Stimulated activated CD4-positive, alpha-beta T cell treated with anti-CD3 and anti-CD28 coated beads, Interleukin-2, amount 100 ng/mL, for 48 hours (primary cell): ENCODE measurements at places on chromosomes 5 and 9.
A peak's percentile ranks its signal among the peaks of the same experiment; 100 is the strongest.

DNA sequence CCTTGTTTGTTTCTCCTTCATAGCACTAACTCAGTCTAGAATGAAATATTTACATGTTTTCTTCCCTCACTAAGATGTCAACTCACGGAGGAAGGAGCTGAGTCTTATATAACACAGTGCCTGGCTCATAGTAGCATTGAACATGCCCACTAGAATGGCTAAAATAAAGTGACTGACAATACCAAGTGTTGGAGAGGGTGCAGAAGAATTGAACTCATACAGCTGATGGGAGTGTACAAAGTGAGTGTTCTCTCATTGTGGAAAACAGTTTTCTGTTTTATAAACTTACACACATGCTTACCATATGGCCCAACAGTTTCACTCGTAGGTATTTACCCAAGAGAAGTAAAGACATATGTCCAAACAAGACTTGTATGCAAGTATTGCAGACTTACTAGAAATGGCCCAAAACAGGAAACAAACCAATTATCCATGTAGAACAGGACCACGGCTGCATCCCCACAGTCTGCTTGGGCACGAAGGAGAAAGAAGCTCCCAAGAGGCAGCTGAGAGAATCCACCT, 87.5 kb downstream of the PPARGC1B start:
- no peak for DNase-seq

DNA sequence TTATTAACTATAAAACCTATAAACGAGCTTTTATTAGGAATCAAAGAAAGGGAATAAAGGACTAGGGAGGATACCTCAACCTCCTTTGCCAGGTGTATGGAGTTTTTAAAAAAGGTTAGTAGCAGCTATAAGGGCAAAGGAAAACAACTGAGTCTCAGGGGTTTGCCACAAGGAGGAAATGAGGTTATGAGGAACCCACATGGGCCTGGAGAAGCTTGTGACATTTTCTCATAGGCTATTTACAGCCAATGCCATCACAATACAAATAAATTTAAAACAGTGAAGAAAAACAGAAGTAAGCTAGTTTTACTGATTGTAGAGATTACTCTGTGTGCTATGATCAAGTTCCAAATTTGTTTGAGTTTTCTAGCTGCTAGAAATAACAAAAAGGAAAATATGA, 92.6 kb downstream of the CDKN2A start:
- no peak for DNase-seq

DNA sequence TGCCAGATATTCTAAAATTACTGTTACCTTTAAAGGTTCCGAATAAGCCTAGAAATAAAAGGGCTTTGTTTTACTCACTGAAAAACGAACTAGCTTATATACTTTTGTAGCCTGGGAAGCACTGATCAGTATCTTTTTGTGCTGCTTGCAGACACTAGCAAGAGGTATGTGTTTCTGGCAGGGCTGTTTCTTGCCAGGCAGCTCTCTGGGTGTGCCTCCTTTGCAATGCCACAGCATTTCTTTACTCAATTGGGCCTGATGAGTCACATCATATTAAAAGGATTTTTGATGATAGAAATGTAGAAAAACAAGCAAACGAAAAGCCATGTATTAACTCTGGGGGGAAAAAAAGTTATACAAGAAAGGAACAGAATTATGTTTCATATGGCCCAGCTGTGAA, 35.6 kb downstream of the CD180 start:
- DNase-seq, result no peak

DNA sequence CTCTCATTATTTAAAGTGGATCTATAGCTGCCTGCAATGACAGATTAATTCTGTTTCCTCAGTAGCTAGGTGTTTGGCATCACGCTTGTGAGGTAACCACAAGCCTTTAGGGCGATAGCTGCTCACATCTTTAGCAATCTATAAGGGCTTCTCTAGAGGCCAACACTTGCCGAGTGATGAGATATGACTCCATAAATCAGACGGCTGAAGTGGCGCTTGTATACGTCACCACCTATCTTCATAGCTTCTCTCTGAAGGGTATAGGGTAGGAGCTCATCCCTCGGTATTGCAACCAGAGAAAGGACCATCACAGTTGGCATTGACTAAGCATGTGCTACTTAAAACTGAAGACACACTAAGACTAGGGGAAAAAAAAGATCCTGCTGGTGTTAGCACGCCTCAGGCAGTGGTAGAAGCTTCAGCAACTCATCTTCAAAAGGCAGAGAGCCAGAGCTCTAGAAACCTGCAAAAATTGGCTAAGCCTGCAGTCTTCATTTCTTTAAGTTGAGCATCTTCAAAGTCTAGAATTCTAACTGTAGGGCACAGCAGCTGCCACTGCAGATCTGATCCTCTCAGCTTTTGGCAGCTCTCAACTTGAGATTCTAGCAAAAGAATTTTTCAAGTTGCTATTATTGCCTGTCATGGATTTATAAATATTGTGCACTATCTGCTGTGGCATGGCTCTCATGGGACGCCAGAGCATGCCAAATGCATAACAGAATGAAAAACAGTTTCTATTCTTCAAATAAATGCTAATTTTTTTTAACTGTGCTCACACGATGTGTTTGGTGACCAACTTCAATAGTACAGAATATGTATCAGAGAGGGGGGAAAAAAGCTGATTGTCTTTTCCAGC, 37.5 kb downstream of the PSMB7 start:
- DNase-seq, result no peak

- no peak for DNase-seq
Observed at GRCh38 chr5:137491121-137491520, 8.0 kb downstream of the SPOCK1 start.

- DNase-seq, result no peak
Observed at GRCh38 chr9:124725068-124725452, 46.1 kb downstream of the NR6A1 start.

DNA sequence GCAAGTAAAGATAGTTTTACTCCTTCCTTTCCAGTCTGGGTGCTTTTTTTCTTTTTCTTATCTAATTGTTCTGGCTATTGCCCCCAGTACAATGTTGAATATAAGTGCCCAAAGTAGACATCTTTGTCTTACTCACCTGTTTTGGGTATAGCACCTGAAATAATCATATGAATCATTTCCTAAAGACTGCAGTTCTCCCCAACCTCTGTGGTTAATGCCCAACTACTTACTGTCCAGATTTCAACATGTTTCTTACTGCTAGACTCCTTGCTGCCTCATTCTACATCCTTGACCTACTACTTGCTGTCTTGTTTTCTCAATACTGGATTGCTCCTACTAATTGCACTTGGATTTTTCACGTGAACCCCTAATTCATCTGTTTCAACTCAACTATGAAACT, 8.8 kb upstream of the HSDL2 start:
- no peak for DNase-seq

- DNase-seq, result no peak
Observed at GRCh38 chr5:160390787-160391696, 8.8 kb downstream of the FAM200C start.

GRCh38 chr5:150411245-150411979, 1.3 kb downstream of the CD74 start:
- peak; percentile 38 for DNase-seq

DNA sequence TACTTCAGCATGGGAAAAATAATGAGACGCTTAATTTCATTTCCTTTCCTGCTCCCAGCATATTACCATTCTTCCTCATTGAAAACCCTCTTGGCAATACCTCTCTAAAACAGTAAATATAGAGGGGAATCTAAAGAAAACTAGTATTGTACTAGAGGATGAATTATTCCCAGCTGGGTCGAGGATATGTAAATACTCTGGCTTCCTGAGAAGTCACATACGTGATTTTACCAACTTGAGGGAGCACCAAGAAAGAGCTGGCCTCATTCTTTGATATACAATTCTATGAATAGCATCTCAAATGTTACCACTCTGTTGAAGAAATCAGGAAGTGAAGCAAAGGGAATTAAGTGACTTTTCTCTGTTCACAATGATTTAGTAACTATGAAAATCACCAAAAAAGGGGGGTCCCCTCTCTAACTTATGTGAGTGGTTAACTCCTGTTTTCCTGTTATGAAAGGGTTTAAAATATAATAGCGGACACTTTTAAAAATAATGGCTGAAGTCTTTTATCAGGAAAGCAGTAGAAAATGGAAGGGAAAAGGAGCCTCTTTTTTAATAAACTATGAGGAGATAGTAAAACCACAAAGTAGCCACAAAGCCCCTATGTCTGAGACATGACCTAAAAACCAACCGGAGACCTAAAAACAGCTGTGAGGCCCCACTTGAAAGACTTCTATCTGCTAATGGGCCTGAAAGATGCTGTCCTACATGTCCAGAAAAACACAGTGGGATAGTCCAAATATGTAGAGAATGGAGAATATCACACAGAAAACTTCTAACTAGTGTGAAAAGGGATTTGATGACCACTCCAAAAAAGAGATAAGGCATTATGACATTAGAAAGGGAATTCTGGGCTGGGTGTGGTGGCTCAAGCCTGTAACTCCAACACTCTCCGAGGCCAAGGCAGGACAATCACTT, 42.6 kb downstream of the LPAR1 start:
- DNase-seq, result no peak

- DNase-seq, result no peak
Observed at GRCh38 chr5:28580616-28581015, 1542.2 kb upstream of the CDH9 start.

GRCh38 chr9:134630393-134630790, 11.2 kb upstream of the COL5A1 start:
- DNase-seq, result no peak

- DNase-seq, result no peak
Observed at GRCh38 chr5:1314564-1314982, 19.7 kb upstream of the TERT start.

- DNase-seq, result no peak
Observed at GRCh38 chr5:128778474-128778873, 186.8 kb upstream of the SLC27A6 start.

- DNase-seq, result peak; percentile 24
Observed at GRCh38 chr5:110757118-110757729, 18.4 kb downstream of the SLC25A46 start.

GRCh38 chr5:32936329-32936728, 225.2 kb downstream of the NPR3 start:
- DNase-seq, result no peak

- DNase-seq, result no peak
Observed at GRCh38 chr5:159053216-159053615, 46.5 kb downstream of the EBF1 start.

DNA sequence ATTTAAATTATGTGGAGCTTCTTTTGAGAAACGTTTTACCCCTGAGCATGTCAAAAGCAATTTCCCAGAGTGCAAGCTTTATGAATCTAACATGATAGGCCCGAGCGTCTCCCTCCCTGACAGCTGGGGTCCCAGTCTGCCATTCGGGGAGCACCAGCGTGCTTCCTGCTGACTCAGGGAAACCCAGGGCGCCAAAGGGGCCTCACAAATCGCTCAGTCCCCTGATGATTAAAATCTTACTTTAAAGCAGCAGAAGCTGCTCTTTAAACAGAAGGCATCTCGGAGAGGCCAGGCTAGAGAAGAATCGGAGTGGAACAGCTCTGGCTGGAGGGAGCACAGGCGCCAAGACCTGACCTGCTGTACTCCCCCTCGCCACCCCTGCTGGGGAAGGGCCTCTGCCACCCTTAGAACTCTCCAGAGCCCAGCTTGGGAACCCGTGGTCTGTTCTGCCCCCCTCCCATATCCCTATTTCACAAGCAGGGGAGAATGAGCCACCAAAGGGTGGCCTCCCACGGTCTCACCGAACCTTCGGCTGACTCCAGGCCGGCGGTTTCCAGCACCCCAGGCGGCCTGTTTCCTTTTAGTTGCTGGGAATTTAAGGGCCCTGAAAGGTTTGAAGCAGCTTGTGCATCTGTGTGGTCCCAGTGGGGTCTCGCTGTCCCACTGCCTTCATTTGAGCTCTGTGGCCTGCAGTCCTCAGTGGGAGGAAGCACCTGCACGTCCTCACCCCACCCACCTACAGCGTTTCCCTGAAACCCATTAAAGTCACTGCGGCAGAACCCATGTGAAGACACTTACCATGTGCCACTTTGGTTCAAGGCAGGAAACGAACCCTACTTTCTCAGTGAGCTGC, 147.6 kb downstream of the COL23A1 start:
- no peak for DNase-seq

DNA sequence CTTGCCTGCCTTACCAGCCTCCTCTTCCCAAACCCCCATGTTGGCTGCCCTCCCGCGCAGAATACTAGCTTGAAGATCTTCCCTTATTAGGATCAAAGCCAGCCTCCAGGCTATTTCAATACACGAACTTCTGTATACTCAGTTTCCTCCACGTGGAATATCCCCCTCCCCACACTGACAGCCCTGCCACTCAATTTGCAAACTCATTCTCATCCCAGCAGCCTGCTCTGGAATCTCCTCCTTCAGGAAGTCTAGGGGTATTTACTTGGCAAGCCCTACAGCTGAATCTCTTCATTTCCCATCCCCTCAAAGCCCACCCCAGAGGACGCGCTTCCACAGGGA, 157.0 kb upstream of the SMIM23 start:
- DNase-seq, result no peak

GRCh38 chr5:54959673-54960418, 25.5 kb downstream of the ESM1 start:
- DNase-seq, result peak; percentile 19

- no peak for DNase-seq
Observed at GRCh38 chr9:95459851-95460517, 56.8 kb downstream of the PTCH1 start.

GRCh38 chr5:59569608-59570334, 323.8 kb downstream of the PDE4D start:
- DNase-seq, result no peak

DNA sequence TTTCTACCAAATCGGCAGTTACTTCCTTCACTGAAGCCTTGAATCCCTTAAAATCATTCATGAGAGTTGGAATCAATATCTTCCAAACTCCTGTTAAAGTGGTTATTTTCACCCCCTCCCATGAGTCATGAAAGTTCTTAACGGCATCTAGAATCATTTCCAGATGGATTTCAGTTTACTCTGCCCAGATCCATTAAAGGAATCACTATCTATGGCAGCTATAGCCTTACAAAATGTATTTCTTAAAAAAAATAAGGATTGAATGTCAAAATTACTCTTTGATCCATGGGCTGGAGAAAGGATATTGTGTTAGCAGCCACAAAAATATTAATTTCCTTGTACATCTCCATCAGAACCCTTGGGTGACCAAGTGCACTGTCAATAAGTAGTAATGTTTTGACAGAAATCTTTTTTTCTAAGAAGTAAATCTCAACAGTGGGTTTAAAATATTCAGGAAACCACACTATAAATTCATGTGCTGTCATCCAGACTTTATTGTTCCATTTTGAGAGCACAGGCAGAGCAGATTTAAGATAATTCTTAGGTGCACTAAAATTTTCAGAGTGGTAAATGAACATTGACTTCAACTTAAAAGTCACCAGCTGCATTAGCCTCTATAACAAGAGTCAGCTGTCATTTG, 767.7 kb downstream of the DTWD2 start:
- DNase-seq, result no peak

GRCh38 chr9:137156567-137157375, 13.1 kb downstream of the LRRC26 start:
- peak; percentile 54 for DNase-seq

DNA sequence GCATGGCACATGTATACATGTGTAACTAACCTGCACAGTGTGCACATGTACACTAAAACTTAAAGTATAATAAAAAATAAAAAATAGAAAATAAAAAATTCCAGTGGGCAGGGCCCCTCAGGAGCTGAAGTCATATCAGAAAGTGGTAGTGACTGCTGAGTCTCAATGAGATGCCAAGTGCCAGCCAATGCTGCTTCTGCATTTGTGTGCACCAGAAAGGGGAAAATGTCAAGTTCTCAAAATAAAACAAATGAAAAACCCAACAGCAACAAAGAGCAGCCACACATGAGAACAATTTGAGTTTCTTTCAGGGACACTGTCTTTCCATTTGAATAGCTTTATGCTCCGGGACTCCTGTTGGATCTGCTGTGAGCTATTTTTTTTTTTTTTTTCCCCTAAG, 117.2 kb upstream of the CCDC112 start:
- no peak for DNase-seq

GRCh38 chr5:142572006-142572405, 113.9 kb downstream of the FGF1 start:
- no peak for DNase-seq
